ENCODE measurements at places on chromosomes 7 and 10.

- no peak for DNase-seq
These were observed 312.8 kb downstream of the TNS3 start for GRCh38 chr7:47268851-47269836.

DNA sequence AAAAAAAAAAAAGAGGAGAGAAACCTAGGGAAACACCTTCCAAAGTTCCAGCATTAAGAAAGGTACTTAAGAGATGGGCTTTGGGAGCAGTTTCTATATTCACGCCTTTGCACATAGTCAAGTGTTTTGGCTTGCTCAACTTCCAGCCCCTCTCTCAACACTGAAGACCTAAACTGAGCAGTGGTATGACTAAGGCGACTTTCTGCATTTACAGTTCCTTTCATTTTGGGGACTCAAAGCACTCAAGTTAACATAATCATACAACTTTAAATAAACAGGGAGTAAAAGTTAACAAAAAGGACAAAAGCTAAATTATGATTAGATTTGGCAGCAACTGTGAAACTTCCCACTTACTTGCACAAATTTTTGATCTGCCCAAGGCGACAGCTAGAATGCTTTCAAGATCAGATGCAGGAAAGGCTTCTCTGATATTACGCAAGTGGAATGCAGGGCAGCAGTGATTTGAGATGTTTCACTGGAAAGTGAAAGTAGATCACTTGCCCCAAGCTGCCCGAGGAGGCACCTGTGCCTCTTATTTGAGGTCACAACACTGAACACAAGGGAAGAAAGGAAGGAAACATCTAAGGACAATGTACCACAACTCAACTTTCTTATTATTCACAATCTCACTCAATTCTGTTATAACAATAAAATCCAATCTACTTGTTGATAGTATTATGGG lies 199.5 kb downstream of the SKAP2 start:
- peak; percentile 22 for DNase-seq

GRCh38 chr7:2465928-2466327 lies 10.3 kb downstream of the GRIFIN start:
- DNase-seq: no peak

GRCh38 chr10:14587540-14588083 lies 187.1 kb downstream of the FAM107B start:
- DNase-seq: no peak

- no peak for DNase-seq
These were observed 85.0 kb downstream of the PRKCQ start for GRCh38 chr10:6494936-6495592.

DNA sequence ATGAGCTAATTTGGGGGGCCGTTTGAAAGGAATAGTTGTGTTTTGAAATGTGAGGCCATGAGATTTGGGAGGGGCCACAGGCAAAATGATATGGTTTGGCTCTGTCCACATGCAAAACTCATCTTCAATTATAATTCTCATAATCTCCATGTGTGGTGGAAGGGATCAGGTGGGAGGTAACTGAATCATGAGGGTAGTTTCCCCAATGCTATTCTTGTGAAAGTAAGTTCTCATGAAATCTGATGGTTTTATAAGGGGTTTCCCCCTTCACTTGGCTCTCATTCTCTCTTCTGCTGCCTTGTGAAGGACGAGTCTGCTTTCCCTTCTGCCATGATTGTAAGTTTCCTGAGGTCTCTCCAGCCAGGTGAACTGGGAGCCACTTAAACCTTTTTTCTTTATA lies 490.8 kb upstream of the GRM3 start:
- no peak for DNase-seq

- no peak for DNase-seq
These were observed 57.0 kb downstream of the HIPK2 start for GRCh38 chr7:139720705-139721231.

- DNase-seq: no peak
These were observed 22.8 kb upstream of the MSMB start for GRCh38 chr10:46068905-46069304.

DNA sequence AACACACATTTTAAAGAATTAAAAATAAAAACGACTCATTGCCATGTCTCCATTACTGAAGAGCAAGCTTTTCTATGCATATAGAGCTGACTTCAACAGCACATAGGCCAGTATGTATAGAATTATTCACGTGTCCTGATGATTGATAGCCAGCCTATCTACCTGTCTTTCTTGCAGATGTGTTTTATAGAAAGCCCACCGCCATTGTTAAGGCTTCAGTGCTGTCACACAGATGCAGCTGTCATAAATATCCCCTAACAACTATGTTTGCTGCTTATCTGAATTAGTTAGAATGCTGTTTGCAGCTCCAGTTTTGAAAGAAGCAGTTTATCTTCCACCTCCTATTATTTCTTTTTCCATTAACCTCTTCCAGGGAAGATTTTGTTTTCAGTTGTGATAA lies 235.9 kb downstream of the SLC25A13 start:
- no peak for DNase-seq

DNA sequence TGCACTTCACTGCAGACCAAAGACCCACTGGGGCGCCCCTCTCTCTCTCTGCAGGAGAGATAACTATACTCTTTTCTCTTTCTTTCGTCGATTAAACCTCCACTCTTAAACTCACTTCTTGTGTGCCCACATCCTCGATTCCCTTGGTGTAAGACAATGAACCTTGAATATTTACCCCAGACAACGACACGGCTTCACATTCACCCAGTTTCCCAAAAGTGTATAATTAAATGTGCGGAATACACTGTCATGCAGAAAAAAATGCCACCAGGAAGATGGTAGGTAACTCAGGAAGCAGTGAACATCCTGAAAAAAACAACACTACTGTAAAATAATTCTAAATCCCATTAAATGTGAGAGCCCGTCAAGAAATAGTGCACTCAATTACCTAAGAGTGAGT lies 882.2 kb downstream of the TYW1 start:
- no peak for DNase-seq

DNA sequence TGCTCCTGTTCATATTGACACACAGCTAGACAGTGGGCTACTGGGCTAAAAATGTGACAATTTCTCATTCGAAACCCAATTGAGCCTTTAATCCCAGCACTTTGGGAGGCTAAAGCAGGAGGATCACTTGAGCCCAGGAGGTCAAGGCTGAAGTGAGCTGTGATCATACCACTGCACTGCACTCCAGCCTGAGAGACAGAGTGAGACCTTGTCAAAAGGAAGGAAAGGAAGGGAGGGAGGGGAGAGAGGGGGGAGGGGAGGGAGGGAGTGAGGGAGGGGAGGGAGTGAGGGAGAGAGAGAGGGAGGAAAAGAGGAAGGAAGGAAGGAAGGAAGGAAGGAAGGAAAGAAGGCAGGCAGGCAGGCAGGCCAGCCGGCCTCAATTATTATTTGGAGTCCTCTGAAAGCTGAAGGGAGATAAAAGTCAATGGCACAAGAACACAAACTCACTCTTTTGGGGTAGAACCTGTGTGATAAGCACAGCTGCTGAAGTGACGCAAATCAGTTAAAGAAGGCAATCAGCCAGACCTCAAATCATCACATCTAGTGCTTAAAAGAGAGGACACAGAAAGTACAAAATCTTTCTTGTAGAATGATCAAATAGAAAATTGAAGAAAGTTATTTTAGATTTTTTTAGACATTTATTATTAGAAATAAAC lies 98.1 kb downstream of the CCDC71L start:
- peak; percentile 38 for DNase-seq

DNA sequence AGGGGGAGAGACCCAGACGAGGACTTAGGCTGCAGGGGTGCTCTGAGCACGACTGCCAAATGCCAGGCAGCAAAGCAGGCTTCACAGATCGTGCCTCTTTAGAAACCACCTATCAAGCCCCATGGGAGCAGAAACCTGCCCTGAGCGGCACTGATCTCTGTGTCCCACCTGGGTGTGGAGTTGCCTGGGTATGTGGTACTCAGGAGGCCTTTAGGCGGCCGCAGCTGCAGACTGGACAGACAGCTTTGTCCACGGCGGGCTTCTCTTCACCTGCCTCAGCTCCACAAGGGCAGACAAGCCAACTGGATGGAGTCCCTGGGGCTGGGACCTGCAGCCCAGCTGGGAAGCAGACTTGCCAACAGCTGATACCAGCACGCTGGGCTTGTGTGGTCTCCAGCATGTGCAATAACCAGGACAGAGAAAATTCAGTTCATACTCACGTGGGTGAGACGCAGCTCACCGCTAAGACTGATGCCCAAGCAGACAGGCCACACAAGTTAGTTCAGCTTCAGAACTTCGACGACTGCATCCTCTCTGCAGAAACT lies 163.2 kb downstream of the EBF3 start:
- DNase-seq: no peak

DNA sequence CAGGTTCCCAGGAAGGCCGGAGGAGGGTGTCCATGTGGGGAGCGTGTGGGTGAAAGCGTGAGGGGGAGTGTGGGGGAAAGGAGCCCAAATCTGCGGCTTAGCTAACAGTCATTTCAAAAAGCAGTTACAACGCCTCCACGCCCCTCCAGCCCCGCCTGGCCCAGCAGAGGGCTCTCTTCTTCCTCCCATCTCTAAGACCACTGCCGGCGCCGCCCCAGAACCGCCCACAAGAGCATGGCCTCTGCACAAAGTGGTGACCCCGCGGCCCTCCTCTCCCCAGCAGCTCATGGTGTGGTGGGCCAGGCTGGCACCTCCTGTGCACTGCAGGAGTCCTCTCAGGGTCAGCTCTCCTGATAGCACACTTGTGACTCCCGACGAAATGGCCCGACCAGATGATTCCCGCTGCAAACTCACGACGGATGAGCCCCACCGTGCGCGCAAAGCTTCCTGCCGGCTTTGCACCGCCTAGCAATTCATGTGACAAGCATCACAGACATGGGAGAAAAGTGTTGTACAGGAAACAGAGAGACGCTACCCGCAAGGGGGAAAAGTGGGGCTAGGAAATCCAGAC lies 12.4 kb upstream of the HUS1 start:
- peak; percentile 71 for DNase-seq

GRCh38 chr7:44289341-44290251 lies 35.8 kb downstream of the CAMK2B start:
- DNase-seq: no peak

- DNase-seq: peak; percentile 89
These were observed 21.3 kb upstream of the ZMIZ2 start for GRCh38 chr7:44727158-44727936.

DNA sequence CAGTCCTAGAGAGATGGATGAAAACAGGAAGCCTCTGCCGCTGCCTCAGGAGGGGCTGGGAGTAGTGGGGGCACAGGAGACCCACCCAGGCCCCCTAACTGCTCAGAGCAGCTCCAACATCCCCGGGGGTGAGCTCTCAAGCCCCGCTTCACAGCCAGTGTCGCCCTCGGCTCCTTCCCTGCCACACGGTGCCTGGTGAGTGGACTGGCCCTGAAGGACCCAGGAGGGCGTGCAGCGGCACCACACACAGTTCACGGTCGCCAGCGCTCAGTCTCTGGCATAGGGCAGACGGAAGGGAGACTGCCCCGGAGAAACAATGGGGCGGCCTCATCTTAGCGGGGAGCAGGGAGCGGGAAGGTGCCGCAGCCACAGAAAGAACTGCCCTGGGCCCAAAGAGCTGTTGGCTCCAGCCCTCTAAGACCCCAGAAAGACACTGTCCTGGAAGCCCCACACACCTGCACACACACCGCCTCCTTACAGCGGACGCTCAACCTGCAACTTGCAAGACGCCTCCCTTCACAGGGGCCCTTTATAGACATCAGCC lies 1.2 kb downstream of the CLDN15 start:
- DNase-seq: no peak

DNA sequence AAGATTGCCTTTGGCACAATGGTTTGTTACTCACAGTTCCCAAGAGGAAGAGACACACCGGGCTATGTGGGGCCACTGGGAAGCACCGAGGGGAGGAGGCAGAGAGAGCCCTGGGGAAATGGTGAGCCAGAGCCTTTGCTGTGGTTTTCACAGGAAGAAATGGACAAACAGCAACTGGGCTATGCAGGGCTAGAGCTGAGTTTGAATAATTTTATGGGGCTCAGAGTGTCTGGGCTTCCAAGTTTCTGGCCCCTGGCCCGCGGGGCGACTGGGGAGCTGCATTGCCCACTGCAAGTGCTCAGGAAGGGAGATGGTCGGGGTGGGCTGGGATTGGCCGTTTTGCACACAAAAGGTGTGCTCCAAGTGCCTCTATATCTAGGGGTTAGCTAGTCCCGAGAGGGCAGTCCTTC lies 92.6 kb downstream of the CHST15 start:
- peak; percentile 29 for DNase-seq

DNA sequence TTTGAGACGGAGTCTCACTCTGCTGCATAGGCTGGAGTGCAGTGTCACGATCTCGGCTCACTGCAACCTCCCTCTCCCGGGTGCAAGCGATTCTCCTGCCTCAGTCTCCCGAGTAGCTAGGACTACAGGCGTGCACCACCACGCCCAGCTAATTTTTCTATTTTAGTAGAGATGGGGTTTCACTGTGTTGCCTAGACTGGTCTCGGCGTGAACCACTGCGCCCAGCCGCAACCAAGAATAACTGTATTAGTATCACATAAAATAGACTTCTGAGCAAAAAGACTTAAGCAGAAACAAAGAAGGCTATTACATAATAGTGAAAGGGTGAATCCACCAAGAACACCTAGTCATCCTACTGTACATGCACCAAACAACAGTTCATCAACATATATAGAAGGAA lies 67.6 kb upstream of the TFEC start:
- no peak for DNase-seq

DNA sequence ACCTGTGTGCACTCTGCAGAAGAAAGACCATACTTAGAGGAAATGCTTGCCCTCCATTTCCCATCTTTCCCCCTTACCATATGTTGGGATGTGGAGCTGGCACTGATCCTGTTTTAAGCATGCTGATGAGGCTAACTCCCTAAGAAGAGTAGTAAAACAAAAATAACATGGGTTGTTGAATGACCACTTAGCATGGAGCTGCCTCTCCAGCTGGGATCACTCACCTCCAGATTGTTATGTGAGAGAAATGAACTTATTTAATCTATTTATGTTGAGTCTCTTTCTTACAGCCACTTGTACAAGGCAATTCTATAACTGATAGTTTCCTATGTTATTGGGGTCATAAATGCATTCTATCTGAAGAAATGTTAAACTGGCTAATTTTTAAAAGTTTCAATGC lies 17.0 kb downstream of the CTTNBP2 start:
- no peak for DNase-seq

DNA sequence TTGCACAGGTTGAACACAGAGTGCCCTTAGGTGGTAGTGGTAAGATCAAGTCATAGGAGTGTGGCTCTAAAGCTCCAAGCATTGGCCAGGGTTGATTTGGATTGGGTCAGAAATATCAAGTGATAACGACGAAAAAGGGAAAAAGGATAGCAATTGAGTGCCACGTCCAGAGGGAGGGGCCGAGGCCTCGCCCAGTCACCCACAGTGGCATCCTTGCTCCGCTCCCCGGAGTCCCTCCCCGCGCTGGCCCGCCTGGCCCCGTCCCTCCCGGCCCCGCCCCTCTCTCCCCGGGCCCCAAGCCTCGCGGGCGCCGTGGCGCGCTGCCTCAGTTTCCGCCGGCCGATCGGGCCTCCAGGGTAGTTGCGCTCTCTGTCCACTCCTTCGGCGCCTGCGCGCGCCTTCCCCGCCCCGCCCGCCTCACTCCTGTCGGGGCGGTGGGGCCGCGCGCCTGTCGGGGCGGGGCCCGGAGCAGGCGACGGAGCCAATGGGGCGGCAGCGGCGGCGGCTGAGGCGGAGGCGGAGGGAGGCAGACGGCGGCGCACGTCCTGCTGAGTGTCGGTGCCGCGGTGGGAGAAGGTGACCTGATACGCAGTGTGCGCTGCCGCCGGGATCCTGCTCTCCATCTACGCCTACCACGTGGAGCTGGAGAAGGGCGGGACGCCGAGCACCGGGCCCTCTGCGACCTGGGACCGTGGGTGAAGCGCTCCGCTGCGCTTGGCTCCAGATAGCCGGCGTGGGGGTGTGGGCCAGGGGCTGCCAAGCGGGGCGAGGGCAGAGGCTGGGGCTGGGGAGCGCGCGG lies 209.1 kb upstream of the ZNF722 start:
- DNase-seq: no peak

All from fibroblast of the aortic adventitia (primary cell).